Vagina (tissue), 2 donors: ENCODE measurements at places on chromosomes 6 and 20.

- DNase-seq: no peak
Measured at GRCh38 chr20:37853823-37854375, 49.0 kb upstream of the VSTM2L start.

- DNase-seq: no peak
Measured at GRCh38 chr6:15901141-15902115, 227.5 kb upstream of the MYLIP start.

GRCh38 chr6:13548500-13549210 lies 25.7 kb upstream of the SIRT5 start:
- no peak for DNase-seq

DNA sequence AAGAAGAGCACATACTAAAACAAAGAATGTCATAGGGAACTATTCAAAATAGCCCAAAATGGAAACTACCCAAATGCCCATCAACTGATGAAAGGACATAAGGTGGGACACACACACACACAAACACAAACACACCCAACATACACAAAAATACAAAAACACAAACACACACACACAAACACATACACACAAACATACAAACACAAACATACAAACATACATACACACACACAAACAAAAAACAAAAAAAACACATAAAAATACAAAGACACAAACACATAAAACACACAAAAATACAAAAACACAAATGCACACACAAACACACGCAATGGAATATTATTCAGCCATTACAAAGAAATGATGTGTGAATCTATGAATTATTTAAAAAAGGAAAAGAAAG lies 203.6 kb downstream of the ERMARD start:
- DNase-seq: no peak

GRCh38 chr20:10653599-10654249 lies 20.1 kb downstream of the JAG1 start:
- DNase-seq: no peak
